Suppressor macrophage (primary cell): ENCODE measurements at places on chromosomes 6 and 20.
A peak's percentile ranks its signal among the peaks of the same experiment; 100 is the strongest.

DNA sequence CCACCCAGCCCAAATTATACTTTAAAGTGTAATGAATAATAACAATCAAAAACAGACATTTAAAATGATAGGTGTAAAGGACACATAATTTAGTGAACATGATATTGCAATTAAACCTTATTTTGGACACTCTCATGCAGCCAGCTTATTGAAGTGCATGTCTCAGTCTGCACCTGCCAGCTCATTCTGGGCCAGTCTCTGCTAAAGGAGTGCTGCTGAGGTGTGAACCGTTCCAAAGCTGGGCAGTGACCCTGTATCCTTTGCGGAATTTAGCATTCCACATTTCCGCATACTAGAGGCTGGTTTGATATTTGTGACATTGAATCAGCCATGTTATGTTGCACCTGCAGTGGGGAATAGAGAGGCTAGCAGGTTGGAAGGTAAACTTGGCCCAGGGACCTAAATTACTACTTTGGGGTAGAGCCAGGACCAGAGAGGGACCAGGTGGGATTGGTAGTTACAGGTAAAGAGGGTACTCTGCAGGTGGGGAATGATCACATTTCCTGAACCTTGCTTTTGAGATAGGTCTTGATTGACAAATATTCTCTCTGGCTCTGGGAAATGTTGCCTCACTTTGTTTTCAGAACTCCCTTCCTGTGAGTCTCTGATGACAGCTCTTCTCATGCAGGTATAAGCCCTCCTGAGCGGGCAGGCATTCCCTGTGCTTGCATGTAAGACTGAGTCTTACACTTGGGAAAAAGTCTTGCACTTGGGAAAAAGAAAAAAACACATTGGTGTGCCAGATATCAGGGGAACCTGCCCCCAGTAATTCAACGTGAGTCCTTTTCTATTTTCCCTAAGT is 26.2 kb downstream of the TULP4 start:
- DNase-seq, result no peak

DNA sequence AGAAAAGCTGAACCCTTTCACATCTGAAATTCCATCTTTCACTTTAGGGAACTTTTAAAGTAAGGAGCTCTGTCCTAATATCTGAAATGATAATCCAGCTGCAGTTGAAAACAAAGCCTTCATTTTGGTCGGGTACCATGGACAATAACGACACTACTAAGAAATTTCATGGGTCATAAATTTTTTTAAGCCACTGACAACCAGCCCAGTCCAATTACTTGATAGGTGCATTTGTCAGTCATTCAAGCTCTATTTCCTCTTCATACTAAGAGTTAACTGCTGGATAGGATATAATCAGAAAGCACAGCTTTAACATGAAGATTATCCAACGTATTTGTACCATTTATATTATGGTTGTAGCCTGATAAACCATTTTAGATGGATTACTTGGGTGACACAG is 52.5 kb downstream of the MMUT start:
- no peak for DNase-seq

DNA sequence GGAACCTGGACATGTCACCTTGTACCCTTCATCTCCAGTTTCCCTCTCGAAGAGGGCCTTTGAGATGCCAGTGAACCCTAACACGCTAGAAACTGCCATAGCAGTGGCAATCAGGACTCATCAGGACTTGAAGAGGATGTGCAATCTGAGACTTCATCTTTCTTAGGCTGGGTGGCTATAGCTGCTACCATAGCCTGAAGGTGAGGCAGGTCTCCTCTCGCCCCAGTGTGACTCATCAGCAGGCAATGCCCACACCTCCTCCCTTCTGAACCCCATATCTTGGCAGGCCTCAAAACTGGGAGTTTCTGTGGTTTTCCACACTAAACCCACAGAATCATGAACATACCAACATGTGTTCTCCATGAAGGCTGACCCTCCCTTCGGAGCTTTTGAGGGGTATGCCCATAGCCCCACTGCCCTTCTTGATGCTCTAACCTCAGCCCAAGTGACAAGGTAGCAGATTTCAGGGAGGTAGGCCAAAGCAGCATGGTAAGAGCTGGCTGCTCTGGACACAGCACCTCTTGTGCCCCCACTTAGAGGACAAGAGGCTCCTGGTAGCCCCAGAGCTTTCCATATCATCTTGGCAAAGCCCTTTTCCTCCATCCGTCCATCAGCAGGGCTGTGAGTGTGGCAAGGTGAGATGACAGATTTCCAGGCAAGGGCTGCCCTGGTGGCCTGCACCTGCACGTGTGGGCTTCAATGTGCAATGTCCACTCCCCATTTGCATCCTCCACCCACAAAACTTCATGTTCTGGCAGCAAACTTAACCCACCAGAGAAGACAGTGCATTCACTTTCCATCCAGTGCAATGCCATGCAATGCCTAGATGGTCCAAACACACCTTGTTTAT is 2.6 kb downstream of the BLCAP start:
- no peak for DNase-seq

DNA sequence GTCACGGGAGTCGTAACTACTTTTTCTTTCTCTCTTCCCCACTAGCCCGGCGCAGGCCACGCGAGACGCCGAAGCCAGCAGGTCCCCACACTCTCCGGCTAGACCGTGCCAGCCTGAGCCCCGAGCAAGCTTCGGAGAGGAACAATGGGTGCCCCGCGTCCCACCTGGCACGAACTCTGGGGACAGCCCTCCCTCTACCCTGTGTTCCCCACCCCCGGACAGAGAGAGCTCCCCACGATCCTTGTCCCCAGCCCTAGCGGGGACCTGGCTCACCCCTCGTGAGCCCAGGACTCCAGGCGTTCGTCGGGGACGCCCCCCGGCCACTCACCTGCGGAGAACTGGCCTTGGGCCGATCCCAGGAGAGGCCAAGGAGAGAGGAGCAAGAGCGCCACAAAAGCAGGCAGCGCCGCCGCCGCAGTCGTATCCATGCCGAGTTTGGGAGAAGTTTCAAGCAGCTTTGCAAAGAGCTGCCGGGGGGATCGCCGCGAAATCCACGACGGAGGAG is 416 bp downstream of the PTPRK start:
- DNase-seq, result no peak

- DNase-seq, result peak; percentile 79
These were observed 572 bp downstream of the DSE start for GRCh38 chr6:116371120-116371917.

GRCh38 chr6:129451187-129451586 is 258.8 kb downstream of the ARHGAP18 start:
- DNase-seq, result no peak

DNA sequence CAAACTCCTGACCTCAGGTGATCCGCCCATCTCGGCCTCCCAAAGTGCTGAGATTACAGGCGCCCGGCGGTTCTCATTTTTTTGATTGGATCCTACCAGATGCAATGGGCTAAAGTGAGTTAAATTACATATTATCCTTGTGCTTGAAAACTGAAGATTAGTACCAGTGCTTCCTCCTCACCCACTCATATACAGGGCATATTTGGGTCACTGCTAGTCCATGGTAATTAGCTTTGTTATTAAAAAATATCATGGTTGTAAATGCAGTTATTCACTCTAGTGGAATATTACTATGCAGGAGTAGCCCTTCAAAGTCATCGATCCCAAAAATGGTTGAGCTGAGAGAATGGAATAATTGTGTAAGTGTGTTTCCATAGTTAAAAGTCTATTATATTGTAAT is 26.5 kb downstream of the ZNF292 start:
- DNase-seq, result no peak

DNA sequence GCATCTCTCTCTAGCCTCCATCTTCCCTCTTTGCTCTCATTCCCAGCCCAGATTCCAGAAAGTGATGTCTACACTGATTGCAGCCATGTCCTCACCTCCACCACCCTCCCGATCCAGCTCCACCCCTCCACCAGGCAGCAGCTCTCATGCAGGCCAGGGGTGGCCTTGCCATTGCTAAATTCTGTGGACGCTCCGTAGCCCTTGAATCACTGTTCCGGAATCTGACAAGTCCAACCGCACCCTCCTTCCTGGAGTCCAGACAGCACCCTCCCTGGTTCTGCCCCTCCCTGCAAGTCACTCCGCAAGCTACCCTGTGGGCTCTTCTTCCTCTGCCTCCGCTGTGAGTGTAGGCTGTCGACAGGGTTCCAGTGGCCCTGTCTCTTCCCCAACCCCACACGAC is 26.2 kb downstream of the TNXB start:
- DNase-seq, result no peak

GRCh38 chr20:49785852-49786175 is 26.8 kb upstream of the SLC9A8 start:
- DNase-seq, result peak; percentile 51

GRCh38 chr20:25014816-25015215 is 22.3 kb upstream of the APMAP start:
- DNase-seq, result no peak

GRCh38 chr6:149939909-149940671 is 1.7 kb upstream of the ULBP2 start:
- no peak for DNase-seq

DNA sequence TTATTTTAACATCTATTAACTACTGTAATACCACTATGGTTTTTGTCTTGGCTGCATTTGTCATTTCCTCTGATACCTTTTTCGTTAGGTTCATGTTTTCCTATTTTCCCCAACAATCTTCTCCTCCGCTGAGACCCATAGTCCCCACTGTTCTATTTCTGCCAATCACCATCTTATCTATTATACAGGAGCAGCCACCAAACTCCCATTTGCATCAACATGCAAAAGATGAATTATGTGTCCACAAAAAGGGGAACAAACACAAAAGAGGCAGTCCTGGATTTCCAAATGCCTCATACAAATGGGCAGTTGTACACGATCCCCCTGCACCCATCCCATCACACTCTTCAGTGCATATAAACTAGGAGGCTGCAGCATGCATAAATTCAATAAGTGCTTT is 121.7 kb upstream of the MYLIP start:
- peak; percentile 45 for DNase-seq

DNA sequence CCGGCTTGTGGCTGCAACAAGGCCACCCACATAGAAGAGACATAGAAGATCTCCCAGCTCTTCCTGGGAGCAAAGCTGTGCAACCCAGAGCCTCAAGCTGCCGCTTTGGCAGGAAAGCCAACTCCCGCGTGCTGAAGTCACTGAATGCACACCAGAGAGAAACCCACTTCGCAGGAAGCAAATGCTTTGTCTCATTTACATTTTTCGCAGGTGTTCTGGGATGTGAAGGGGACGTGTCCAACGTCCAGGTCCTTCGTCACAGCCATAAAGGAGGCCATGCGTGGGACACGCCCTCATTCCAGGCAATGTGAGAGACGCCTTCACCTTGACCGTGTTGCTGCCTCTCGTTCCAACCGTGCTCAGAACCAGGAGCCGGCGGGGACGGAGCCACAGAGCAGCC is 24.4 kb downstream of the KCNQ2 start:
- no peak for DNase-seq

DNA sequence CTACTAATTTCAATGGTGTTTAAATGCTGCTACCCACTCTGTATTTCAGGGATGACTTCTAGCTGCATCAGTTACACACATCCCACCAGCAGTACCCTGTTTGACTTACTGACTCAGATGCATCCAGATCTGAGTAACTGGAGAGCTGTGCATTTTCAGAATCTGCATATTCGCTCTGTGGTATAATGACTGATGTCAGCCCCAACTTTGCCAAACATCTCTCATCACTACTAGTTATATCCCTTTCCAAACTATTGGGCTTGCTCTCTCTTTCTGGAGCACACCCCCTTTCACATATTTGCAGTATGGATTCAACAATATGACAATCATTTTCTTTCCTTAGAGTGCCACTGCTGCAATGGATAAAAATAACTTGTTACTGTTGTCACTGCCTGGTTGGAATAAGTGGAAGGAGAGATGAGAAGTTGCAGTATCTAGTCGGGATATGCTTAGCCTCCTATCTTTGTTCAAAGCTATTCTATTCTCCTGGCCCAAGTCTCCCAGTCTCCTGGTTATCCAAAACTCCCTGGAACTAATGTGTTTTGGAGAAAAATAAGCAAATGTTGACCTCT is 3.3 kb upstream of the RSPO3 start:
- no peak for DNase-seq

DNA sequence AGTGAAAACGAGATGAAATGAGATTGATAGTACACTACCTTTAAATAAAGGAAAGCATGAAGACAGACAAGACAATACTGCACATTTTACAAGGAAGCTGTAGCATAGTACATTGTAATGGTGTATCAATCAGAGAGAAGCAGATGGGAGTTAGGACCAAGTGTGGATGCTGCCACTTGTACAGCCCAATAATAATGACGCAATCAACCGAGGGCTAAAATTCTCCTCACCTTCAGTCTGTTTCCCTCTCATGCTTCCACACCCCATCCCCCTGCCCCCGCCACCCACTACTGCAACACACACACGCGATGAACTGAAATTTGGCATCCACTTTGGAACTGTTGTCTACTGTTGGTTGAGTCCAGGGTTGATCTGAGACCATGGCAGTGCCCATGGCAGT is 12.4 kb upstream of the HDGFL1 start:
- no peak for DNase-seq

DNA sequence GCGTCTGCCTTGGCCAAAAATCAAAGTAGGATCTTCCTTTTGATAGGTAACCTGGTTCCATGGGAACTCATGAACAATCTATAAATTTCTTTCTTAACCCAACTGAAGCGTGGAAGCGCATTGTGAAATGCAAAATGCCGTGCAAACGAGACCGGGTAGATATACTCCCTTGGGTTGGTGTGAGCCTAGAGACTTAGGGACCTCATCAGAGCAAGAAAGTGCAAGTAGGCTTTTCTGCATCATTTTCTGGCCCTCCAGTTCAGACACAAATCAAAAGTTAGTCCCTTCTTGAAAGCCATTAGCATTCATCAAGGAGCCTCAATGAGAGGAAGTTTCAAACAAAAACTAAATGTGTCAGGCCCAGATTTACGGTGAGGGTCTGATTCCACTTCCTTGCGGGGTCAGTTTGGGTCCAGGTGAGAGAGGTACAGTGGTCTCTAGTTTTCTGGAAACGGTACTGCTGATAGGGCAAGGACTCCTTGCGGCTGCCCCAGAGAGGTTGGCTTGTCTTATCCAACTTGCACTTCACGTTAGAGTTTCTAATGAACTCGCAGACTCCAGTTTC is 5.3 kb upstream of the ZNF184 start:
- no peak for DNase-seq

GRCh38 chr6:160355001-160355400 is 6.8 kb downstream of the SLC22A3 start:
- no peak for DNase-seq

- peak; percentile 93 for DNase-seq
These were observed 135.5 kb downstream of the LY86 start for GRCh38 chr6:6723921-6724538.

DNA sequence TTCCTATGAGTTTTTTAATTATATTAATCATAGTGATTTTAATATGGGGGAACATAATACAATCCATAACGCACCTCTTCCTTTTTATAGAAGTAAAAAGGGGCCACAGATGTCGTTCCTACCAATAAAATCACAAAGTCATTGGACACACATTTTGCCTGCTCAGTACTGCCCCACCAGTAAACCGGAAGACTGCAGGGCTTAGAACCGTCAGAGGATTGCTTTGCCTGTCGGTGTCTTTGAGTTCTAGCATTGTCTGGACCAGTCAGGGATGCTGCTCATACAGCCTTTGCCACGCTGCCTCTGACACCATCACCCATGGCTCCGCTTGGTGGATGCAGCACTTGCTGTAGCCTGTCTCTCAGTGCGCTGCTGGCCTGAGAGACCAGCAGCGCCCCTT is 853.6 kb downstream of the C6orf118 start:
- no peak for DNase-seq

GRCh38 chr6:11851387-11851786 is 72.8 kb upstream of the ADTRP start:
- DNase-seq, result no peak

- DNase-seq, result no peak
These were observed 195.6 kb downstream of the HDGFL1 start for GRCh38 chr6:22765015-22765414.

- DNase-seq, result peak; percentile 77
These were observed 27.6 kb downstream of the SYNJ2 start for GRCh38 chr6:158009114-158009891.
